Activated CD4-positive, alpha-beta T cell treated with anti-CD3 and anti-CD28 coated beads, Interleukin-2, amount 10 ng/mL, durations not matched to agents 7 days and 5 days (primary cell): ENCODE measurements at places on chromosomes 2 and 18.

GRCh38 chr2:60213865-60214625 is 339.4 kb downstream of the BCL11A start:
- no peak for DNase-seq

- DNase-seq: peak; percentile 80
Observed at GRCh38 chr18:59070181-59070912, 69.3 kb upstream of the SEC11C start.

- DNase-seq: no peak
Observed at GRCh38 chr18:59540780-59541179, 156.4 kb downstream of the CCBE1 start.

- no peak for DNase-seq
Observed at GRCh38 chr2:225270053-225270452, 129.5 kb upstream of the NYAP2 start.

DNA sequence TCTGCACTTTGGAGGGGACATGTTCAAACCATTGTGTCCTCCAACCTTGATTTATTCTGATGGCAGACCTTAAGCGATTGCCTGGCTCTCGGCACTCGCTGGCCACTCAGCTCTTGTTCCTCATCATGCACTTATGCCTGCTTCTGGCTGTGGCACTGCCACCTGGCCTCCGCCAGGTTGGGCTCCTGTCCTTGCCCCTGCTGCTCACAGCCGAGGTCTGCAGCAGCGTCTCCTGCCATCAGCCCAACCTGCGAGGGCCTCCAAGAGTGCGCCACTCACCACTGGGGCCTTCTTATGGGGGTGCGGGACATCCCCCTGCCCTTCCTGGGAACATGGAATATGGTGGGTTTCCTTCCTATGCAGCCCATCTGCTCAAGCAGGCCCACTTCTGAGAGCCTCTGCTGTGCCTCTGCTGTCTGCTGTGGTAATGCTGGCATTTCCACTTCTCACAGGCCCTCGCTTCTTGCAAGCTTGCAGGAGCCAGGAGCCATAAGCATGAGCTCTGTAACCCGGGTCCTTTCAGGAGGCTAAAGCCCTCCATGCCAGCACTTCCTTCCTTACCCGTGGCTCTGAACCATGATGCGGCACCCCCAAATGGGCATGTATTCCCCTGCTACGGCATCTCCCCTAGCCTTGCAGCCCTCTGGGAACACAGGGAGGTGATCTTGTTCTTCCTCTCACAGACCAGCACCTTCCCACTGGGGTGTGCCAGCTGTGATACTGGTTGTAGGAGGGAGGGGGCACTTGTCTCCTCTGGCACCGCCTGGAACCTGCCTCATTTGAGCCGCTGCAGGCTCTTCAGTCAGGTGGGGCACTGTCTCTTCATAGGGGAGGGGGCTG is 58.6 kb upstream of the HS6ST1 start:
- no peak for DNase-seq

GRCh38 chr2:194718881-194719280 is 938.1 kb upstream of the SLC39A10 start:
- DNase-seq: no peak

DNA sequence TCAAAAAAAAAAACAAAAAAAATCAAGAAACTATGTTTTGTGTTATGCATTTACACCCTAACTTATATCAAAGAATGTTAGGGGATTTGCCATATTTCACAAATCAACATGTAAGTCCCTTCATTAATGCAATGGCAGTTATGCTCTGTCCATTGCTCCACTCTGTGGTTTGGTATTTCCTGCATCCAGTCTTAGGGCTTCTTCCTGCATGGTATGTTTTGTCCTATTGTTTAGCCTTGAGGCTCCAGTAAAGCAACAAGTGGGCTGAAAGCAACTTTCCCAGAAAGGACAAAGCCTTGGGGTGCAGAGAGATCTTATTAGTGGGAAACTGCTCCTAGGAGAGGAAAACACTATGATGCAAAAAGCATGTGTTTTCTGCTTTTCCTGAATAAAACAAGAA is 474.1 kb downstream of the IRS1 start:
- no peak for DNase-seq

GRCh38 chr2:186918495-186918894 is 69.5 kb upstream of the ZSWIM2 start:
- DNase-seq: no peak

DNA sequence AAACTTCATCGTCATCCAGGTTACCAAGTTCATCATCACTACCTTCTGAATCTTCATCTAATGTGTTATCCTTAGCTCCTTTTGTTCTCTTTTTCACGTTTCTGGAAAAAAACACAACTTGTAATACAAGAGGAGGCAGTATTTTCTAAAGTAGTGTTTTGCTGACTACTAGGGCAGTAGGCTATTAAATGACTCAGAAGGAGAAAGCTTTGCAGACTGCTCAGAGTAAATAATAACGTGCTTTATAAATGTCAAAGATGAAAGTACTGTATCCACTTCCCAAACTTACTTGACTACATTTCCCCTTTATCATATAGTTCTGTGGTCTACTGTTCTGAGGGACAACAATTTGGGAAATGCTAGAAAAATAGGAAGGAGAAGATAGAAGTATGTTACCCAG is 15.6 kb downstream of the CEBPZOS start:
- DNase-seq: no peak

- no peak for DNase-seq
Observed at GRCh38 chr2:116935097-116935814, 879.2 kb upstream of the DDX18 start.

DNA sequence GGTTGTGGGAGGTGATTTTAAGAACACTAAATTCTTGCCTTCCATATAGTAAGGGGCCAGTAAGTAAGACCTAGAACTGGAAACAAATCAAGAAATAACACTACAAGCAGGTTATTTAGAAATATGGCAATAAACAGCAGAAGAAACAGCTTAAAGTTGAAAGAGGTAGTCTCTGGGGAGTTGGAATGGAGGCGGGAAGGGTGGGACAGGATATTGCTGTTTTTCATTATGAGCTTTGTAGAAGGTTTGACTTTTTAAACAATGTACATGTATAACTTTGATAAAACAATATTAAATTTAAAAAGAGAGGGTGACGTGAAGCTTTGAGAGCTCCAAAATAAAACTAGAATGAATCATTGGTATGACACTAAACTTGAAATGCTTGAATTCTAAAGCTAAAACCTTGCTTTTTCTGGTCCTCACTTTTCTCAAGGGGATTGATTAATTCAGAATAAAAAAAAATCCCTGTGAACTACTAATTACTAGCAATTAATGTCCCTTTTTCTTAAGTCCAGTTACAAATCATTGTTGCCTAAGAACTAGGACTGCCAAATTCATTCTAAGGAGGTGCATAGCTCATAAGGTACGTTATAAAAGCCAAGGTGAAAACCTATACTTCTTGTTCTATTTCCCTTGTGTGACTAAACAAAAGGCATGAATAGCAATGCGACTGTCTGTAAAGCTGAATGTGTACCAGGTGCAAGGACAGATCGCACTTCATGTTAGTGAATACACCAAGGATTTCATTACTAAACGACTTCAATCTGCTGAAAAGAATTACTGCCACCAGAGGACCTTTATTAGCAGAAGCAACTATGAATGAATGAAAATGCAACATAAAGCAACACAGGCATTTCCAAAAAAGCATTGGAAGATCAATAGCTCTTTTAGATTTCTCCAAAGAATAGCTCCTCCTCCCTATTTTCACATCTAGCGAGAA is 177.5 kb downstream of the RBM43 start:
- DNase-seq: no peak

DNA sequence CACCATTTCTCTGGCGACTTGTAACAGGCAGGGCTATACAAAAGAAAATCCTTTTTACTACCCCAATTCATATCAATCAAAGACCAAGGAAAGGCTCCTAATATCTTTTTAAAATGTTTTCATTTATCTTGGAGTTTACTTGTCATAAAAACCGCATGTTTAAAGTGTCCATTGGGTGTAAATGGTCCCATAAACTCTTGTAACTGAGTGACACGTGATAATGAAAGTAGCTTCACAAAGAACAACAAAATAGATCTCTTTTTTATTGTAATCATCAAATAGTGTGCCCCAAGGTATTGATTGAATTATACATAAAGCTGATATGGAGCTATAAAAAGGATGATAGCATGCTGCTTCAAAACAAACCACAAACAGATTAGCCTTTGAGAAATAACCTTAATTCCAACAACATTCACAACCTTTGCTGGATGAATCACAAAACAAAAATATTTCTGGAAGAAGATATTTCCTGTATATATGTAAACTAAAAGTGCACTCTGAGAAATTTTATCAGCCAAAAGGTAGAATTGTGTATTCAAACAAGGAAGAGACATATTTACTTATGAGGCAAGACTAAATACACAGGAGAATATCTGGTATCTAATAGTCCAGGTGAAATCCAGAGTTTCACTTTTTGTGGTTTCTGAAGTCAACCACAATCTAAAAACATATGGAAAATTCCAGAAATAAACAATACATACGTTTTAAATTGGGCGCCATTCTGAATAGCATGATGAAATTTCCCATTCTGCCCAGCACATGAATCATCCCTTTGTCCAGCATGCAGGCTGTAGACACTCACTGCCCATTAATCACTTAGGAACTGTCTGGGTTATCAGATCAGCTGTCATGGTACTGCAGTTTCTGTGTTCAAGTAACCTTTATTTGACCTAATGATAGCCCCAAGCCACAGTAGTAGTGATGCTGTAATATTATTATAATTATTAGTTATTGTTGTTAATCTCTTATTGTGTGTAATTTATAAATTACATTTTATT is 237.5 kb downstream of the PIK3C3 start:
- no peak for DNase-seq

GRCh38 chr2:28997847-28998735 is 17.0 kb downstream of the TOGARAM2 start:
- DNase-seq: no peak

DNA sequence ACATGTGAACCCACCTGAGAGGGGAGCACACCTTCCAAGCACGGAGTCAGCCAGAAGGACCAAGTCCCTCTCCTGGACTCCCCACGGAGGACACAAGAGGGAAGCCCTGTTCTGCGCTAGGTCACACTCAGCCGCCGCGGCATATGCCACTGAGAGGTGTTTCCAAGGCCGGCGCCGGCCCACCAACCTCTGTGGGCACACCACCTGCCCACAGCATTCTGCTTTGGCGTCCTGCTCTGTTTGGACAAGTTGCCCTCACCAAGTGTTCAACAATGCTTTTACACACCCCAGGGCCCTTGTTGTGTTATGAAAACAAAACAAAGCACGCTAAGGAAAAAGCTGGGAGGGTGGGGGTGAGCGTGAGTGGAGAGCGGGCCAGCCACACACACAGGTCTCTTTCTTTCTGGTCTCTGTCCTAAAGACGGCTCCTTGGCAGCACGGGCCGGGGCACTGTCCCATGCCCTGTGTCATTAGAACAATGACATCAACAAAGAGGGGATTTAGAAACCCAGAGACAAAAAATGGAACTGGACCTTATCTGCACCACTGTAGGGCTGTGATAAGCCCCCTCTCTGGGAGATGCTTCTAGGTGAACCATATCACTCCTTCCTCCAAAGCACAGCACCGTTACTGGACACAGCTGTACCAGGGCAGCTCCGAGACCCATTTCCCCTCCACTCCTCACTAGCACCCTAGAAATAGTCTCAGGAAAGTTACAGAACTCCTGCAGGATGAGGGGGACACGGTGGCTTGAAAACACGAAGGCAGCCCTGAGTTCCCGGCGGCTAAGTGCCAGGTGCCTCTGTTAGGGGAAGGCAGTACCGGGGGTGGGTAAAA is 17.0 kb downstream of the SMAD7 start:
- no peak for DNase-seq

GRCh38 chr2:219398721-219399363 is 11.1 kb upstream of the DNPEP start:
- no peak for DNase-seq

GRCh38 chr2:147356157-147356556 is 488.7 kb upstream of the ACVR2A start:
- DNase-seq: no peak

DNA sequence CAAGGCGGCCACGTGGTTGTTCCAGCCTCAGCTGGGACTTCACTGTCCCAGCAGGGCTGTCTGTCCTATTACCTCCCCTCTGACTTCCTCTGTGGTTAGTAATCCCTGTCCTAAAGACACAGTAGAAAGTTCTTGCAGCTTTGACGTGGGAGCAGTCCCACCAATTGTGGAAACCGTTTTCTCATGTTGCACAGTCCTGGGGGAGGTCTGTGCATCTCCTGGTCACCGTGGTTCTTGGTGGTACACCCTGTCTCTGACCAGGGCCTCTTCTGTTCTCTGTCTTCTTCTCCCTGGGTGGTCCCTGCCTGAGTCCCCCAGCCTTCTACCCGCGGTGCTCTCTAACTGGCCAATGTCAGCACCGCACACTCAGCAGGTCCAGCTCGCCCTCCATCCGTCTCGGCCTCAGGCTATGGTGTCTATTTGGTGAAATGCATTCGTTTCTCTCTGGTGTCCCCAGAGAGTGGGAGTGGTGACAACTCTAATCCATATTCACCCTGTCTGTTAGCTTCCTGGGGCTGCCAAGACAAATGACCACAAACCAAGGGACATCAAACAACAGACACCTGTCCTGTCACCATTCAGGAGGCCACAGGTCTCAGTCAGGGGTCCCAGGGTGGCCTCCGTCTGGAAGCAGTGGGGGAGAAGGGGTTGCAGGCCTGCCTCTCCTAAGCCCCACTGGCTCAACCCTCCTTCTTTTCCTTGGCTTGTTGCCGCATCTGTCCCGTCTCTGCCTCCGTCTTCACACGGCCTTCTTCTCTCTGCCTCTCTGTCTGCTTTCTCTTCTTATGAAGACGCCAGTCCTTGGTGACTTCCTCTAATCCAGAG is 99.8 kb downstream of the SH3BP4 start:
- no peak for DNase-seq

GRCh38 chr2:174263997-174264396 is 15.7 kb upstream of the OLA1 start:
- DNase-seq: no peak

DNA sequence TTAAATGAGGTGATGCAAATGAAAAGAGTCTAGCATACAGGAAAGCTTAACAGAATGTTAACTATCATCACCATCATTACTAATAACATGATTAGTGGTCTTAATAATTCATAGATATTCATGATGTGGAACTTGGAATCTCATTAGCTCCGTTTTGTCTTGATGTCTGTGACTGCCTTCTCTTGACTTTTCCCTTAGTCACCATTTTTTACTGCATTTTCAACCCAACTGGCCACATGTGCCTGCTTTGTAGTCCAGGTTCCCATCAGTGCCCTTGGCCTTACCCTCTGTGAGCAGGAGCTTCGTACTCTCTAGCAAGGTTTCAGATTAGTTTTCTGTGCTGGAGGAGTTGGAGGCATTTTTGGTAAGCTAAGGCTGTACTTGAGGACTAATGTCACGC is 47.0 kb downstream of the RAB31 start:
- no peak for DNase-seq

DNA sequence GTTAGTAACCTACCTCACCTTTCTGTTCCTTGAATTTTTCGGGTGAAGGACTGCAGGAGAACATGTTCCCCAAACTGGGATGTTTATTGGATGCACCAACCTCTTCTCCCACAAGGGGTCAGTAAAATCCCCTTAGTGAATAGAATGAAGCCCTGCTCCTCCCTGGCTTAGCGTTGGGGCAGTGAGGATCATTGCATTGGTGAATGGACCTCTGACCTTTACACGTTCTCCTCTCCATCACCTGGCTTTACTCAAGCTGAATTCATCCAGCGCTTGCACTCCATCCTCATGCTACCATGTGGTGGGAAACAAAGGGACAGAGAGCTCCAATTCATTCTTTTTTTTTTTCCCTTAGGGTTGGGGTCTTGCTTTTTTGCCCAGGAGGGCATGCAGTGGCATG is 157.2 kb downstream of the MIB1 start:
- DNase-seq: peak; percentile 22

GRCh38 chr2:27296481-27296880 is 11.8 kb downstream of the UCN start:
- DNase-seq: no peak

GRCh38 chr2:214174563-214174962 is 236.3 kb upstream of the VWC2L start:
- no peak for DNase-seq
